ENCODE measurements at places on chromosomes 2 and 18. TPM values are rescaled to one million over a fixed set of nuclear protein-coding genes. Genes with fewer than 3 reads are reported as not detected.

POMC gene
- 2.1 TPM for total RNA-seq

GPAT2 gene
- 7.8 TPM for total RNA-seq

ACTR1B gene
- total RNA-seq = 46.1 TPM

AQP12A gene
- total RNA-seq = not detected

CKAP2L gene
- total RNA-seq = not detected

CENPA gene
- not detected for total RNA-seq

CNDP1 gene
- total RNA-seq = not detected

TRAPPC12 gene
- total RNA-seq = 70.9 TPM

LYPD1 gene
- total RNA-seq = not detected

SLC11A1 gene
- total RNA-seq = 2.2 TPM

MAP2 gene
- total RNA-seq = 2.5 TPM

SLC23A3 gene
- total RNA-seq = 0.86 TPM

NETO1 gene
- not detected for total RNA-seq

OXER1 gene
- 0.19 TPM for total RNA-seq

FSHR gene
- total RNA-seq = not detected

SIX3 gene
- total RNA-seq = not detected

MTCL1 gene
- 5.3 TPM for total RNA-seq

DNA sequence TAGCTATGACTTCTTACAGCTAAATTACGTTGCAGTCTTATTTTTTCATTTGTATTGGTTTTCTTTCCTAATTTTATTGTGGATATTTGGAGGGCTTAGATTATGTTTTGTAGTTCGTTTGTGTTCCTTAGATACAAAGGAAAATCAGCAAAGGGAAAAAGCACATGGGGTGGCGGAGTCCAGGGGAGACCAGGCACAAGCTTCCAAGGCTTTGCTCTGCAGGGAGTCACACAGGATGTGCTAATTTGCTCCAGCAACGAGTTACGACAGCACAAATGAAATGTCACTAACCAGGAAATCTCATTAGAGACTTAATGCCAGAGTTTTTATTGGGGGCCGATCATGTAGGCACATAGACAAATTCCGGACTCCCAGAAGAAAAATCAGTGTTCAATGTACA lies 60.5 kb upstream of the CABYR start:
- DNase-seq = no peak

DNA sequence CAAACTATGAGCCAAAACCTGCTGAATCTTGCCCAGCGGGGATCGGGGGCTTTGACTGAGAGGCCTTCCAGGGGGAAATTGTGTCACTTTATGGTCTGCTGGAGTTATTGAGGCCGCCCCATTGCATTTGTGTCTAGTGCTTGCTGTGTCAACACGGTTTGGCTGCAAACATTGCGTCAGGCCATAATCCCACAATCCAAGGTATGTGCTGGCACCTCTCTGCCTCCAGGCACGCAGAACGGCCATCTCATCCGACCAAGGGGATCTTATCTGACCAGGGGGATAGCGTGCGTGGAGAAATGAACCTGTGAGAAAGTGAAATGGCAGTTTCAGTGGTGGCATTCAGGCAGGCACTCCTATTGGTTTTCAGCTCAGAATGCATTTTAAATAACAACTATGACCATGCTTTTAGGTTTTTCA lies 18.1 kb upstream of the LYPD6B start:
- no peak for DNase-seq

DNA sequence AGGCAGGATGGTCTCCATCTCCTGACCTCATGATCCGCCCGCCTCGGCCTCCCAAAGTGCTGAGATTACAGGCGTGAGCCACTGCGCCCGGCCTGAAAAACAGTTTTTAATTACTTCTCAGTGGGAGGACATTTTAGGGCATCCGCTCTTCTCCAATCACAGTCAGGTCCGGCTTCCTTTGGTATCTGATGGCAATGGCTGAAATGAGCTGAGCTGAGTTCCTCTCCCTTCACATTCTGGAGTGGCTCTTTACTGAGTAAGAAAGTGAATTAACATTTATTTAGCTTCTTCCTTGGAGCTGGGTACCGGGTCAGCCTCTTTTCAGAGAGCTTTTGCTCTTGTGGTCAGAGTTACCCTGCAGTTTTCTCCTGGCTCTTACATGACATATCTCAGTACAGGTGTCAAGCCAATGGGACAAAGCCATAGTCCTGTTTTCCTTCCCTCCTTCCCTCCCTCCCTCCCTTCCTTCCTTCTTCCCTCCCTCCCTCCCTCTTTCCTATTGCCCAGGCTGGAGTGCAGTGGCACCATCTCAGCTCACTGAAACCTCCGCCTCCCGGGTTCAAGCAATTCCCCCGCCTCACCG lies 1.1 kb upstream of the TTC27 start:
- no peak for DNase-seq

- no peak for DNase-seq
Observed at GRCh38 chr2:225097035-225097434, 54.8 kb upstream of the DOCK10 start.

DNA sequence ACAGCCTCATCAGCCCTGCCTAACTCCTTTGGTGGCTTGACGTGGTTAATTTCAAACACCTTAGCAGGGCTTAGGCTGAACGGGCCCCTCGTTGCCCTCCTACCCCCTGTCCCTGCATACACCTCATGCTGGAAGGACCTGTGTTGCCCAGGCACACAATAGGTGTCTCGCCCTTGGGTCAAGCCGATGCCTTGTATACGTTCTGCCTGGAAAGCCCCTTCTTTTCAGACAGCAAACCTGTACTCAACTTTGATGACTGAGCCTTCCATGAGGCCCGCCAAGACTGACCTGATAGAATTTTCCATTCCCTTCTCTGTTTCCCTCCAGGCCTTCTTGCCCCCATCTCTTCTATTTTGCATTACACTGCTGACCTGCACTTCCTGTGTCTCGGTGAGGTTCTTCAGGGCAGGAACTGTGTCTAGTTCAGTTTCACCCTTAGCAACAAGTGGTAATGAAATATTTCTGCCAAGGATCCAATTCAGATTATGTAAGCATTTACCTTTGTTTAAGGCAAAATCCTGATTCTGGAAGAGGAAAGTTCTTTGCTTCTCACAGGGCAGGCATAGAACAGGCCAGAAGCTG lies 7.9 kb downstream of the GREB1 start:
- DNase-seq = no peak

- peak; percentile 83 for DNase-seq
Observed at GRCh38 chr2:241803387-241804325, 5.3 kb upstream of the NEU4 start.

GRCh38 chr18:52716973-52717372 lies 377.0 kb downstream of the DCC start:
- DNase-seq = no peak

GRCh38 chr2:70777450-70777849 lies 9.4 kb upstream of the ADD2 start:
- DNase-seq = no peak

DNA sequence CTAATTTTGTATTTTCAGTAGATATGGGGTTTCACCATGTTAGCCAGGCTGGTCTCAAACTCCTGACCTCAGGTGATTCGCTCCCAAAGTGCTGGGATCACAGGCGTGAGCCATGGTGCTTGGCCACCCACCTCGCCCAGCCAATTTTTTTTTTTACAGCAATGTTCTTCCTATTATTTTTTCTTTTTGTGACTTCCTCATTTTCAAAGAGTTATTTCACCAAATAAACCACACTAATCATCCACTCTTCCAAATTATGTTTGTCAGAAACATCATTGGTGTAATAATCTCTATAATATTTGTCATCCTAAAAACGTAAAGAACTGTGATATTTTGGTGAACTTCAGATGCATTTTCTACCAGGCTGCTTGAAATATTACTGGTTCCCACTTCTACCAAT lies 16.3 kb upstream of the PDCL3 start:
- no peak for DNase-seq

DNA sequence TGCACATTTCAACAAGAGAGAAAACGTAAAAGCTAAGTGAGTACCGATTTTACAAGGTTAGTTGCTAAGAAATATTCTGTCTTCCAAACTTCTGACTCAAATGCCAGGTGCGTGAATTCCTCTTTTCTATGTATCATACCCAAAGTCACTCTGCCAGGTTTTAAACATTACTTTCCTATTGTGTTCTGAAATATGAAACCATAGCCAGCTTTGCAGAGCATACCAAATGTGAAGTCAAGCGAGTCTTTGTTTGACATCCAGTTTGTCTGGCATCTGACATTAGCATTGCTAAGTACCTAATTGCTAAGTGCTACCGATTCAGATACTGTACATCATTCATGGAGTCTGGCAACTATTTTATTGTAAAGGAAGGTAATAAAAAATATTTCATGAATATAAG lies 321.9 kb upstream of the GALNT5 start:
- no peak for DNase-seq

GRCh38 chr2:96931966-96932365 lies 54.4 kb downstream of the FAM178B start:
- peak; percentile 36 for DNase-seq

DNA sequence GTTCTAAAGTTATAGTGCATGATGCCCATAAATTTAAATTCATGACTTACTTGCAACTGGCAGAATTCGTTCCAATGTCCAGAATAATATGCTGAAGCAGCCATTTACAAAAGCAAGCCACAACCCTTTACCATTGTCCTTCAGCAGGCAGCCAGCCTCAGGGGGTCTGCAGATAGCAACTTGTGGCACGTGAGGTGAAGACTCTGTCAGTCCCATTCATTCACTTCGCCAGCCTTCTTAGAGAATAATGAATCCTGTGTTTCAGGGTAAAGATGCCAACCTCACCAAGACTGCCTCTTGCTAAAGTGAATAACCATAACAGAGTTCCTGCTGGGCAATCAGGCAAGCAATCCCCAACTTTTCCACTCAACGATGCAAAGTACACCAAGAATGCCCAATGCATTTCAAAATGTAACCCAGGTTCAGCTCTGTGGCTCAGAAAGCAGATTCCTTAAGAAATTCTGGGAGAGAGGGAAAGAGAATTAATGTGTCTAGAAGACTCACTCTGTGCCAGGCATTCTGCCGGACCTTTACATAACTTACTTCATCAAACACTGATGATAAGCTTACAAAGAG lies 315.4 kb downstream of the NCKAP5 start:
- DNase-seq = no peak

GRCh38 chr2:94876523-94876863 lies 5.3 kb downstream of the TEKT4 start:
- no peak for DNase-seq

- no peak for DNase-seq
Observed at GRCh38 chr18:79625195-79625923, 54.2 kb upstream of the CTDP1 start.

DNA sequence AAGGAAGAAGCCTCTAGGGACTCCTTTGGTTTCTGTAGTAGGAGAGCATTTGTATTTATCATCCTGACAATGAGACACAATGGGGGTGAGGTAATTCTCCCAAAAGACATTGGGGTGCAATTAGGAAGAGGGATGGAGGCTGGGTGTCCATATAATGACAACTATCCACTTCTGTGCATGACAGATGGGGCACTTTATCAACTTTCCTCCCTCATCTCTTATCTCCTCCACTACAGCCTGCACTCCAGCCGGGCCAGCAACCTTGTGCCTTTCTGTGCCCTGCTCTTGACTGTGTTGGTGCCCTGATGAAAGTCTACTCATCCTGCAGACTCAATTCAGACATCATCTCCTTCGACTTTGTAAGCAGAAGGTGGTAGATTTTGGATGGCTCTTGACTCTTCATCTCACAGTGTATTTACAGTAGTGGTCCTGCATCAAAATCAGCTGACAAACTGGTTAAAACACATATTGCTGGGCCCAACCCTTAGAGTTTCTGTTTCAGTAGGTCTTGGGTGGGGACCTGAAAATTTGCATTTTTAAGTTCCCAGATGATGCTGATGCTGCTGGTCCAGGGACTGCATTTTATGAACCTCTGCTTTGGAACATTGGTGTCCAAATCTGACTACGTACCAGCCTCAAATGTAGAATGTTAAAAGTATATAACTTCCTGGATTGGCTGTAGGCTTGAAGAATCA lies 40.8 kb upstream of the CFAP36 start:
- no peak for DNase-seq

GRCh38 chr2:224027070-224027469 lies 12.0 kb downstream of the SERPINE2 start:
- DNase-seq = no peak

- DNase-seq = no peak
Observed at GRCh38 chr2:12718711-12719399, 2.1 kb downstream of the TRIB2 start.

GRCh38 chr2:120751553-120751952 lies 15.9 kb downstream of the GLI2 start:
- DNase-seq = no peak

DNA sequence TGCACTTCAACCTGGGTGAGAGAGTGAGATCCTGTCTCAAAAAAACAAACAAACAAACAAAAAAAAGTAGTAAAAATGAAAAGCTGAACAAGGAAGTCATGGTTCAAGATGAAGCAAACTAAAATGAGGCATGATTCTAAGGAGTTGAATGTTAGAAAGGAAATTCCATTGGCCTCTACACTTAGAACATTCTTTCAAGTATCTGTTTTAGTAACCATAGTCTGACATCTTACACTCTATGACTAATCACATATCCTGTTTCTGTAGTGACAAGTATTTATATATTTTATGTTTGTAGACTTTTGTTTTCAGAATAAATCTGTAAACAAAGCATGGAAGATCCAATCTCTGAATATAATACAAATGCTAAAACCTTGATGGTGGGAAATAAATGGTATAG lies 164.1 kb downstream of the KIAA1328 start:
- no peak for DNase-seq

- no peak for DNase-seq
Observed at GRCh38 chr2:236054125-236054524, 114.1 kb downstream of the GBX2 start.

GRCh38 chr2:133993160-133993559 lies 260.7 kb upstream of the MGAT5 start:
- DNase-seq = no peak

All from psoas muscle (tissue), 8 donors.